ENCODE measurements at places on chromosomes 7 and 10.

DNA sequence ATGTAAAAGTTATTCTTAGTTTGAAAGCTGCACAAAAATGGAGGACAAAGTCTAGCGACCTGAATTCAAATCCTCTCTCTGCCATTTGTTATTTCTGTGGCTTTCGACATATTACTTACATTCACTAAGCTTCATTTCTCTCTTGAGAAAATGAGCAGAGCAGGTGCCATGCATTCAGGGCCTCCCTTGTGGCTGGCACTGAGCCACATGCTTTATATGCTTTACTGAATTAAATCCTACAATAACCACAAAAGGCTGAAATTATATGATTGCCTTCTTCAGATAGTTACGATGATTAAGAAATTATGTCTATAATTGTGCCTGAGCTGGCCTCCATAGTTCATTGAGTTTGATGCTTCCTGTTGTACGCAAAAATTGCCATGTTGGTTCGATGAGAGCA lies 98.7 kb downstream of the NPSR1 start:
- no peak for DNase-seq

GRCh38 chr7:25632616-25633015 lies 404.3 kb upstream of the NPVF start:
- no peak for DNase-seq

GRCh38 chr7:66050337-66050957 lies 25.2 kb upstream of the ASL start:
- no peak for DNase-seq

DNA sequence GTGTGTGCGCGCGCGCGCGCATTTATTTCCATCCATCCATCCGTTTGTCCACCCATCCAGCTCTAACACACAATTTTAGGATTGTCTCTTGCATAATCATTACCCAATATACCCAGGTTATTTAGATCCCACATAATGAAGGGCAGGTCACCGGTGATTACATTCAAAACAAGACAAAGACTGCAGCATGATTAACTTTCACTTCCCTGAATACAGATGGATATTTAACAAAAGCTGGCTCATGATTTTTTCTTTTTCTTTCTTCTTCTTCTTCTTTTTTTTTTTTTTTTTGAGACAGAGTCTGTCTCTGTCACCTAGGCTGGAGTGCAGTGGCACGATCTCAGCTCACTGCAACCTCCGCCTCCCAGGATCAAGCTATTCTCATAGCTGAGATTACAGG lies 86.2 kb downstream of the SH3PXD2A start:
- no peak for DNase-seq

DNA sequence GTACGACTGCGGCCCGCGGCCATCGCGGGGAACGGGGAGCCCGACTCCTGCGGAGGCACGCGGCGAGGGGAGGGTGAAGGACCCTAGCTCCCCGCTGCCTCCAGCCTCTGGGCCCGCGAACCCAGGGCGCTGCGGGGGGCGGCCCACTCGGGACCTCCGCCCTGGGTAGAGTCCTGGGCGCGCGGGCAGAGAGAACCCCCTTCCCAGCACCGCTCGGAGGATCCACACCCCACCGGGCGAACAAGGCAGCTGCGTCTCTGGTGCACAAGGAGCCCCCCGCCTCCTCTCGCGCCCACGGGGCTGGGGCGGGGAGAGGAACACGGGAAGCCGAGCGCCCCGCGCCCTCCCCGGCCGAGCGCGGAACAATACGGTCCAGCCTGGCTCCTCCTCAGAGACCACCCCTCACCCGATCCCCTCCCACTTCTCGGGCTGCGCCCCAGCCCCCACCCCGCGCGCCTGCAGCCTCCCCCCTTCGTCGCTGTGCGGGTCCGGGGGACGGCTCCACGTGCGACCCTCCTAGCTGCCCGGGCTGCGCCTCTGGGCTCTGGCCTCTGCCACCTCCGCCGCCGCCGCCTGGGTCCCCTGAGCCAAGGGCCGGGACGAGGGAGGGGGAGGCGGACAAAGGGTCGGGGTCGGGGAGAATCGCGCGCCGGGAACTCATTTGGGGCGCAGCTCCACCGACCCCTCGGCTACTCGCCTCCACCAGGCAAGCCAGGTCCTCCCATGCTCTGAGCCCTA lies at the start of gene WDR86:
Gene WDR86, minus strand, starts transcription at position 372 of the 738 bp plus-strand sequence. CDS start 449 bp downstream, outside the sequence.
- DNase-seq = peak; percentile 48

DNA sequence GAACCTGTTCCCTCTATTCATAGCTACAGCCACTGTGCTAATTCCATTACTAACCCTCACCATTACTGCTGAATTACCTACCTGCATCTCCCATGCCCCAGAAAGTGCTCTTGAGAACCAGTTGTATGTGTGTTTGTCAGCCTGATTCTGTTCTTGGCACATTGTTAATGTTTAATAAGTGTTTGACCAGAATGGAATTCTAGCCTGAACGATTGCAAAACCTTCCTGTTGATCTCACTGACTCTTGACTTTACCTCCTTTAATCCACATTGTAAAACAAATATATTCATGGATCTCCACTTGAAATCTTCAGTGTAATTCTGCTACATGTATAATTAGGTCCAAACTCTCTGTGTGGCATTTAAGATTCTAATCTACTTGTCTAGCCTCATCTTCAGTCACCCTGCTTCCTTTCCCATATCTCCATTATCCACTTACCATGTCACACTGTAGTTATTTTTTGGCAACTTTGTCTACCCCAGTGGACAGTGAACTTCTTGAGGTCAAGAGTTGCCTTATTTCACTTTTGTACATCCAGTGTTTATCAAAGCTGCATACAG lies 4.9 kb downstream of the ZNF277 start:
- DNase-seq = no peak

DNA sequence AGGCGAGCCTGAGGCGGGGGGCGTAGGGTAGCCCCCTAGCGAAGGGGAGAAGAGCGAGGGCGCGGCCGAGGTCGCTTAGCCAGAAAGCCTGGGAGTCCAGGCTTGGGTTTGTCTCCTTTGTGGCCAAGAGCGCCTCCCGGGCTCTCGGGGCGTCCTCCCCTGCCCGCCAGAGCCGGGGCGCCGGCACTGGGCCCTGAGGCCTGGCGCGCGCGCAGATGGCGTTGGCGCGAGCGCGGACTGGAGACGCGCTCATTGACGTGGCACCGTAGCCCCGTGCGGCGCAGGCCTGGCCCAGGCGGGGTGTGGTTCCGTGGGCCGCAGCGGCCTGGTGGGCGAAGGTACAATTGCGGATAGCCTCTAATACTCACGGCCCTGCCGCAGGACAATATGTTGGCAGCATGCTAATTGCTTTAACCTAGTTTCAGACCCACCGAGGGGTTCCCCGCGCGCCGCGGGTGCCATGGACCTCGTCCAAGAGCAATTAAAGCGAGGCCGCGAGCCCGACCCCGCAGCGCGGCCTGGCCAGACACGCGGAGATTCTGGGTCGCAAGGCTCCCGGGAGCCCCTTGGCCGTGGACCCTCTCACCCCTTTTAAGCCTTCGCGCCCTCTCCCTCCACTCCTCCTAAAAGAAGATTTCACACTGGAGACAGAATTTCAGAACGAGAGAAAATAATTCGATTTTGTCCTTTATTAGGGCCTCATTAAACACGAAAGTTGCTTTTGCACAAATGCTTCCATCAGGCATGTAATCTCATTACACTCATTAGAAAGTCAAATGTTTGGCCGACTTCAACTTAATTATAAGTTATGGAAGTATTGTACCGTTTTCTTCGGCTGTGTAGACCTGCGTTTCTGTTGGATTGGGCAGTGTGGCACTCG lies 3.1 kb downstream of the PTF1A start:
- no peak for DNase-seq

- DNase-seq = no peak
Measured at GRCh38 chr10:13706604-13707003, 119.8 kb downstream of the PRPF18 start.

DNA sequence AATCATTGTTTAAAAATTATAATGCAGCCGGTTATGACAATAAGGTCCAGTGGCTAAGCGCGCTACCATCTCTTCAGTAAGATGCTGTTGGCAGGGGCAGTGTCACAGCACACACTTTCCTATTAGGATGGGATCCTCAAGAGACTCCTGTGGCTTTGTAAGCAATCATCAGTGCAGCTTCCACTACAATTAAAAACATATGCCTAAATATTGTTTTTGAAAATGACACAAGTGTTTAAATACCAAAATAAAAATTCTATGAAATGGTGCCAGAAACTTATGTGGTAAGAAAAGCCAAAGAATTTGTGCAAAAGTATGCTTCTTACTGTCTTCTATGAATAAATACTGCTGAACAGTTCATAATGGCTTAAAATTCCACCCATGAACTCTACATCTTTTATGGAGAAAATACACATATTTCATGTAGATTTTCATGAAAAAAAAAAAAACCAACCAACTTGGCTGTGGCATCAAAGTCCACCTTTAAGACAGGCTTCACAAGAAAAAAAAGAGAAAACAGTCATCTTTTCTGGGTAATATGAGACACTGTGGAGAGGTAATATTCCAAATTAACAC lies 132.8 kb downstream of the SEMA3C start:
- DNase-seq = no peak

DNA sequence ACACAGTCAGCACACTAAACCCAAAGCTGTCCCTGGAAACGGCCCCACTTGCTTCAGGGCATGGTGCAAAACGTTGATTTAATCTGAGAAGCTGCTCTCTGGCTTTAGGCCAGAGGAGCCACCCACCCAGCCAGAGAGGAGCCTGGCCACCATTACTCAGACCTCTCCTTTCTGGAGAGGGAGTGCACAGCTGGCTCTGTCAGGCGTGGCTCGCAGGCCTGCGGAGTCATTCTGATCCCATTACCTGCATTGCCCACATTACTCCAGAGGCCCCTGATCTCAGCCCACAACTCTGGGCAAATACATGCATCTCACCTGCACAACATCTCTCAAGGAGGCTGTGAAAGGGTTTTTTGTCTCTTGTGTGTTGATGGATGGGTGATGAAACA lies 370.0 kb upstream of the IGFBP3 start:
- no peak for DNase-seq

- no peak for DNase-seq
Measured at GRCh38 chr10:121713486-121713885, 115.2 kb upstream of the FGFR2 start.

DNA sequence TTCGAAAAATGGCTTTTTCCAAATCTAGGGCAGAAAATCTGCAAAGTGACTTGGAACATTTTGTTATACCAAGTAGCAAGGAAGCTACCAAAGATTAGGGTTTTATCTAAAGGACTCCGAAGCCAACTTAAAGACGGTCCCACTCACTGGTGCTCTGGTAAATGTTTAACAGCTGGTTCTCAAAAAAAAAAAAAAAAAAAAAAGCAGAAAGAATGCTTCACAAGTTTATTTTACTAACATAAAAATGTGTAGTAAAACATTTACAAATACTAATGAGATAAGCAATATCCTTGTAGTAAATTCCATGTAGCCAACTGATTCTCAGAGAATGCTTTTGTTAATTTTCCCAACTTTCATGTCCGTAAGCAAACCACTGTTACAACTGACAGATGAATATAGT lies 38.4 kb downstream of the TAF3 start:
- no peak for DNase-seq

DNA sequence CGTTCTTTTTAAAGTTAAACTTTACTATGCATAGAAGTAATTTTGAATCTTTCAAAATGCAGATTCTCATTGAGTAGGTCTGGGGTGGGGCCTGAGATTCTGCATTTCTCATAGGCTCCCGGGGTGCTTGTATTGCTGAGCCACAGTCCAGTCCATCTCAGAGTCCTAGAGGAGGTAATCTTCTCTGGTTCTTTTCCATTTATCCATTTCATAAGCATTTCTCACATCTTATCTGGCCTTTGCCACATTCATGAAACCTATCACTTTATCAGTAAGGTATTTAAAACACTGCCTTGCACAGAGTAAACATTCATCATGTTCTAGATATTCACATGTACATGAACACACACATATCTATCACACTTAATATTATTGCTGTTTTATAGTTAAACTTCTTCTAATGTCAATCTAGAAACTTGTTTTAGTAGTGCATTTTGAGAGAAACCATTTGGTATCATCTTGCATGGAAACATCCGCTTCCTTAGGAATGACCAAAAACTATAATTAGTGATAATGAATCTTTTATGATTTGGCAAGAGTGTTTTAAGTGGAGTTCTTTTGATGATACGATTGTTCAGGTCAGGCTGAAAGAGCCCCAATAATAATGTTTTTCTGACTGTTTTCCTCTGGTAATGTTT lies 12.0 kb downstream of the GNAI1 start:
- DNase-seq = no peak

- DNase-seq = peak; percentile 72
Measured at GRCh38 chr7:17030559-17030958, 148.8 kb upstream of the AGR3 start.

GRCh38 chr10:375815-376505 lies 240.7 kb downstream of the ZMYND11 start:
- DNase-seq = no peak

GRCh38 chr7:76352193-76352592 lies 6.6 kb downstream of the YWHAG start:
- no peak for DNase-seq

DNA sequence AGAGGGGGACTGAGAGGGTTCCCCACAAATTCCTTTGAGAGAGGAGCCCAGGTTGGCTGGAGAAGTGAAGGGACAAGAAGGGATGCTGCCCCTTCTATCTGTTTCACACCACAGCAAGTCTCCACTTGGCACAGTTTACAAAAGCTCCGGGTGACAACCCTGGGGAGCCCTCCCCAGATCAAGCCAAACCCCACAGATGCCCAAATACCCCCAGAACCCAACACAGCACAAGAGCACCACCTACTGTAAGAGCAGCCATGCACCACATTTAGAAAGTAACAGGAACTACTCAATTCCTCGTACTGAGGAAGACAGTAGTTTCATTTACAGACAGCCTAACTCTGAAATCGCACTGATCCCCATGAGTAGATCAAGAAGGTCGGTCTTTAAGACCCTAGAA lies 67.8 kb upstream of the ATP6V0A4 start:
- peak; percentile 49 for DNase-seq

DNA sequence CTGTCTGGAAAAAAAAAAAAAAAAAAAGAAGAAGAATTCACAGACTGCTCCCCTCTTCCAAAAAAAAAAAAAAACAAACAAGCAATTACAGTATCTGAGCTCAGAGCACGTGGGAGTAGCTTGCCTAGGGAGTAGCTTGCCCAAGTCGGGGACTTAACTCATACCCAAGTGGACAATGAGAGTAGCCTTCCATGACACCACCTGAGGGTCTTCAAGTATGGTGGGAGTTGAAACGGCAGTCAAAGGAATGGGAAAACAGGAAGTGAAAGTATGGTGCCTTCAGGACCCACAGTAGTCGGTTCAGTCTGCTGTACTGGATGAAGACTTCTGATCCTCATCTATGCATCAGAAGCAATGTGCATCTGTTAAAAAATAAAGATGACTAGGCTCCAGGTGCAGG lies 10.6 kb downstream of the VOPP1 start:
- DNase-seq = no peak

GRCh38 chr10:77879710-77880109 lies 46.8 kb downstream of the DLG5 start:
- DNase-seq = no peak
